ENCODE measurements at places on chromosomes 12 and 14.
A peak's percentile ranks its signal among the peaks of the same experiment; 100 is the strongest.

DNA sequence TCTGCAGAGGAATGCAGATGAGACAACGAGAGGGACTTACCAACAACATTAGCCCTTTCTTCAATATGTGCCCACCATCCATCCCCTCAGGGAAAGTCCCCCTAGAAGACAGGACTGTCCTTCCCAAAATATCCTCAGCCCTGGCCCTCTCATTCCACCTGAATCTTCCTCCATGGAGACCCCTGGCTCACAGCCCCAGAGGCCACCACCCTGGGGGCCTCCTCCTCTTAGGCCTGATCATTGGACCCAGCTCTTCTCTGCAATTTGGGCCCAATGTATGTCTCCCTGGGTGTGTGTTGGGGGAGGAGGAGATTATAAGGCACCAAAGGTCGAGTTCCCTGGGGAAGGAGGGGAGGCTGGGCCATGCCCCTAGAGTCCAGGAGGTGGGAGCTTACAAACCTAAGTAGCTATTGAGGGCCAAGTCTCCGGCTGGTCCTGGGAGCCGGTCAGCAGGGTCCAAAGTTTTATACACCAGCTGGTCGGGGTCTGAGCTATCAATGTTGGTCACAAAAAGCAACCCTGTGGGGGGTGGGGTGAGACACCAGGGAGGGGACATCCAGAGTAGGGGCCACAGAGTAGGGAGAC is 8.1 kb downstream of the ITGA7 start:
- no peak for DNase-seq

DNA sequence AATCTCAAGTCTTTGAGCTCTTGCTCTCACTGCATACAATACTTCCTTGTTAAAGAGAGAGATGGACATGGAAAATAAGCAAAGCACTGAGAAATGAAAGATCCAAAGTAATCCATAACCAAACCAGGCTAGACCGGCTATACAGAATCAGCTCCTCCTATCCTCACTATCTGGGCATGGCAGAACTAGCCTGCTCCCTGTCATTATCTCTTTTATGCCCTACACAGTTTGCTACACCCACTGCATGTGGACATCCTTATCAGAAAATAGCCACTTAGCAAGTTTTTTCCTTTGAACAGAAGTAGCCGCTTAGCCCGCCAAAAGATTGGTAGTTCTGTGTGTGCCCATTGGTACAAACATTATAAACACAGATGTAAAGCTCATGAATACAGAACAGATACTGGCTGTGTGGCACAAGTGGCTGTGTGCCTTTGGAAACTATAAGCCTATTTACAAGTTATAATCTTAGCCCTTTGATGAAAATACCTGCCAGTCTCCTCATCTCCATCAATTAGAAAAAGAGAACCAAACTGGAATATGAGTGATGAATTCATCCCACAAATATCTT is 34.7 kb downstream of the SPTB start:
- DNase-seq, result no peak

GRCh38 chr14:76518366-76518765 is 142.4 kb downstream of the ESRRB start:
- DNase-seq, result no peak

DNA sequence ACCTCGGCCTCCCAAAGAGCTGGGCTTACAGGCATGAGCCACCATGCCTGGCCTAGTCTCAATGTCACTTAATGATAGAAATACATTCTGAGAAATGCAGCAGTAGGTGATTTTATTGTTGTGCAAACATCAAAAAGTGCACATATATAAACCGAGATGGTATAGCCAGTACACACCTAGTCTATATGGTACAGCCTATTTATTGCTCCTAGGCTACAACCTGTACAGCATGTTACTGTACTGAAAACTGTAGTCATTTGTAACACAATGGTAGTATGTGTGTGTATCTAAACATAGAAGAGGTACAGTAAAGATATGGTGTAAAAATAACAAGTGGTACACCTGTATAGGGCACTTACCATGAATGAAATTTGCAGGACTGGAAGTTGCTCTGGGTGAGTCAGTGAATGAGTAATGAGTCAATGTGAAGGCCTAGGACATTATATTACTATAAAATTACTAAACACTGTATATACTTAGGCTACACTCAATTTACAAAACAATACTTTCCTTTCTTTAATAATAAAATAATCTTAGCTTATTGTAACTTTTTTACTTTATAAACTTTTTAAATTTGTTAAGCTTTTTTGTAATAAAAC is 166.7 kb upstream of the SYT1 start:
- DNase-seq, result no peak

- DNase-seq, result no peak
These were observed 56.0 kb downstream of the PTPRB start for GRCh38 chr12:70581208-70581607.

GRCh38 chr12:77354766-77355362 is 289.5 kb upstream of the E2F7 start:
- DNase-seq, result no peak

GRCh38 chr14:83247924-83248639 is 1714.4 kb upstream of the SEL1L start:
- no peak for DNase-seq

DNA sequence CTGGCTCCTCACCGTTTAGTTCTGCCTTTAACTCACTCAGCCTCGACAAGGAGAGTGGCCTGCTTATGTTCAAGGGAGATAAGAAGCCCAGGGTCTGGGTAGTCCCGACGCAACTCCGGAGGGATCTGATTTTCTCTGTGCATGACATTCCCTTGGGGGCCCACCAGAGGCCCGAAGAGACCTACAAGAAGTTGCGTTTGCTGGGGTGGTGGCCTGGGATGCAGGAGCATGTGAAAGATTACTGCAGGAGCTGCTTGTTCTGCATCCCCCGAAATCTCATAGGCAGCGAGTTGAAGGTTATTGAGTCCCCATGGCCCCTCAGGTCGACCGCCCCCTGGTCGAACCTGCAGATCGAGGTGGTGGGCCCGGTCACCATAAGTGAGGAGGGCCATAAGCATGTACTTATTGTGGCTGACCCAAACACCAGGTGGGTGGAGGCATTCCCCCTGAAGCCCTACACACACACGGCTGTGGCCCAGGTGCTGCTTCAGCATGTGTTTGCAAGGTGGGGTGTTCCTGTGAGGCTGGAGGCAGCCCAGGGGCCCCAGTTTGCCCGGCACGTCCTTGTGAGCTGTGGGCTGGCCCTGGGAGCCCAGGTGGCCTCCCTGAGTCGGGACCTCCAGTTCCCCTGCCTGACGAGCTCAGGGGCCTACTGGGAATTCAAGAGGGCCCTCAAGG is 13.1 kb downstream of the CBLN3 start:
- DNase-seq, result no peak

DNA sequence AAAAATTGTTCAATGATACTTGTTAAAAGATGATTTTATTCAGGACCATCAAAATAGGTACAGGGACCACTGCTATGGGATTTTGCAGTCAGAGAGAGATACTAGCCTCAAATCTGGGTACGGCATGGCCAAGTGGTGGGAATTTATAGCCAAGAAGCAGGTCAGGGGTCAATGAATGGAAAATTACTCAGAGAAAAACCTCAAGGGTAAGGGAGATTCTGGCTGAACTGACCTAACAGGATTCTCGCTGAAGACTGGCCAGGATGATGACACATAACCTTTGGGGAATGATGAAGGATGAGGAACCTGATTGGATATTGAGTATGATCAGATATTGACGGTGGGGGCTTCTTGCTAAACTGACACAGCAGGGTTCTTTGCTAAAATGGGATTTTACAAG is 32.7 kb downstream of the DEPDC4 start:
- DNase-seq, result no peak

DNA sequence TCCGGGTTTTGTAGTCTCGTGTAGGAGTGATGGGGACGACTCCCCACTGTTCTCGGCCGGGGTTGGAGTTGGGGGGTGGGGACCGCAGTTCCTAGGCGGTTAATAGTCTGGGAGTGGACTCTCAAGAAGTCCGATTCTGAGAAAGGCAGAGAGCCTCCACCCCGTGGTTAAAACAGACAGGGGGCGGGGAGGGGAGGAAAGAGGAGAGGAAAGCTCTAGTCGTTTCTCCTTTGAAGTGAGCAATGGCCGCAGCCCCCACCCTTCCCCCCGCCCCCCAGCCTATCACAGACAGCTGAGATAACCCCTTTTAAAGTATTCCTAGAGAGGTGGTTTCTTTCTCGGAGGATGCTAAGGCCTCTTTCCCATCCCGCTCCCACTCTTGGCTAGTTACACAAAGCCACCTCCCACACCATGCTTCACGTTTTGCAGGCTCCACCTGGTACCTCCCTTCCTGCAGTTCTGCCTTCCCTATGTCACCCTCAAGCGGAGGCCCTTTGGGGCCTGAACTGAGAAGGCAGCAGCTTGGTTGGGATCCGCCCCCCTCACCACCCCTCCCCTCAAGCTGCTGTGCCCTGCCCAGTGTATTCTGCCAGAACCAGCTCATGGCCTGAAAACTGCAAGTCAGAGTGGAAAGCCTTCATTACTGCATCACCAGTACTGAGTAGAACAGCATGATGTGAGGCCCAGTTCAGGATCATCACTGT is 853 bp downstream of the USP5 start:
- DNase-seq, result peak; percentile 44

GRCh38 chr14:102798926-102799325 is 21.7 kb downstream of the TRAF3 start:
- no peak for DNase-seq

DNA sequence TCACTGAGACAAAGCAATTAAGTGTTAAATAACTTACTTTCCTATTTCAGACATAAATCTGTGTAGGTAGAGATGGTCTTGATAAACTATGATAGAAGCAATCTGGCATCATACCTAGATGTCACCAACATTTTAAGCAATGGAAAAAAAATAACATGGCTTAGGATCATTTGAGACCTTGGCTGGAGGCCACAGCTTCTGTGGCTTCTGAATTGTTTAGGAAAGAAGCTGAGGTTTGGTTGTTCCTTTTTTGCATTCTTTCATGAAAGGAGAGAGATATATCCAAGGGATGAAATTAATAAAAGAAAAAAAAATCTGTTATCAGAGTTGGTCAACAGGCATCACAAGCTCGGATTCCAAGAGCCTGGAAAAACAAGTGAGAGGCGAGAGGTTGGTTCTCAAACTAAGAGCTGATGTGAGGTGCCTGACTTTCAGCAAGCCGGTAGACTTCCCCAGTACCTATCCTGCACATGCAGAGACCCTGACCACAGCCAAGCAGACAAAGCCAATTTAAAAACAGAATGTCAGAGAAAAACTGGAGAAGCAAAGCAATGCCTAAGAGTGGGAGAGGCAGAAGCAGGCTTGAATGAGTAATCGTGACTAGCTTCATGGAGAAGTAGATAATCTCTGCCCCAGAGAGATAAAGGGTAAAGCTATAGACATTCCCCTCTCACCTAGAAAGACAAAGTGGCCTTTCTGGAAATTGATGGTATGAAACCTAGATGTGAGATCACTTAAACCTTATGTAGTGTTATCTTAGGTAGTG is 43.4 kb upstream of the ST8SIA1 start:
- DNase-seq, result no peak

DNA sequence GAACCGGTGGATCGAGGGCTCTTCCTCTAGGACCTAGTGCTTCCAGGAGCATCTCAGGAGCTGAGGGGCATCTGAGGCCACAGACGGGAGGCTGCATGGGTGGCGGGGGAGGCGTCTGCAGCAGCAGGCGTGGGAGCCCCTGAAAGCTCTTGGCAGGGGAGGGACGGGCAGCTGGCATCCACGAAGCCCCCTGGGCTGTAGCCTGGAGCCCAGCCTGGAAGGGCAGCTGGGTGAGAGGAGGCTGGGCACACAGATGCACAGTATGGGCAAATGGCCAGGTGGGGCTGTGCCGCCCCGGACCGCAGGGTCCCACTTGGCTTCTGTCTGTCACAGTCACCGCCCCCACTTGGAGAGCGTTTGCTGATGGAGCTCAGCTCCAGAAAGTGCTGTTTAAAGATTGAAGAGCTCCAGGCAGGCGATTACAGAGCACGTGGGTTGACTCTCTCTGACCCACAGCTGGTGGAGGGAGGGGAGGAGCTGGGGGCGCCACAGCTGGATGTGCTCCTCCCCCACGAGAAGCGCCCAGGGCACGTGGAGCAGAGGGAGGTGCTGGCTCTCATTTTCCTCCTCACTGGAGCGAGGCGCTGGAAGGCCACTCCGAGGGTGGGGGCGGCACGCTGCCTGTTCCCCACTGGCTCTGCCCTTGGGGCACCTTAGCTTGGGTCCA is 155.0 kb upstream of the C14orf180 start:
- no peak for DNase-seq

DNA sequence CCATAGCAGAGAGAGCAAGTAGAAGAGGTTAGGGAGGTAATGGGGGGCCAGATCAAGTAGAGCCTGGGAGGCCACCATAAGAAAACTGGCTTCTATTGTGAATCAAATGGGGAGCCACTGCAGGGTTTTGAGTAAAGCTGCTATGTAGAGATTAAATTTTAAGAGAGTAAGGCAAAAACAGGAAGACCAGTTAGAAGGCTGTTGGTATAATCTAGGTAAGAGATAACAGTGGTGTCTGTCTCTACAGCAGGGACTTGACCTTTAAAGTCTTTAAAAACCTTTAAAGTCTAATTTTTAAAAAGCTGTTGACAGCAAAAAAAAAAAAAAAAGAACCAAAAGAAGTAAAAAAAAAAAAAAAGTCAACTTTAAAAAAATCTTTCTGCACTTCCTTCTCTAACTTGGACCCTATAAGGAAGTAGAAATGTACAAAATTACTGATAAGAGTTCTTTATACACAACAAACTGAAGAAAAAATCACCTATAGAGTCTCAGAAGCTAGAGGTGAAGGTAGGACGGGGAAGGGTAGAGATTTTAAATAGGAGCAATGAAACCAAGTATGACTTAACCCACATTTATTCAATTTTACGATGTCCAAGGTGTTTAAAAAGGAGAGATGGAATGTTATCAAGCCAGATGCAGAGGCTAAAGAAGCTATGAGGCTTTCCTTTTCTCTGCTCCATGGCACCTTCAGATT is 26.1 kb downstream of the SGPP1 start:
- no peak for DNase-seq

GRCh38 chr14:70047598-70048312 is 141.0 kb downstream of the SLC8A3 start:
- DNase-seq, result no peak

- DNase-seq, result no peak
These were observed 296.1 kb upstream of the PRICKLE1 start for GRCh38 chr12:42885677-42886076.

GRCh38 chr14:104732931-104733681 is 9.1 kb downstream of the ADSS1 start:
- no peak for DNase-seq

DNA sequence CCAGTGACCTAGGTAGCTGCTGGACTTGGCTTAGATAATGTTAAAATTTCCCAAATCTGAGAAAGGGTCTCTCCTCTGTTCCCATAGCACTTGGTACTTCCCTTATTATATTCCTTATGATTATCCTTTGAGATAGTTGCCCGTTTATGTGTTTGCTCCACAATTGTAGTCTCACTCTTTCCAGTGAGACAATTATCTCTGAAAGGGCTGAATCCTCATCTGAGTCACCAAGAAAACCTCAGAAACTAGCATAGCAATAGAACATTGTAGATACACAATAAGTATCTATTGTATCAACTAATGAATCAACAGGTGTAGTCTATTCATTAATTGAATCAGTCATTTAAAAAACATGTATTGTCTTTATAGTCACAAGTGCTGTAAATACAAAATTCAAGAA is 119.1 kb upstream of the FAR2 start:
- no peak for DNase-seq

DNA sequence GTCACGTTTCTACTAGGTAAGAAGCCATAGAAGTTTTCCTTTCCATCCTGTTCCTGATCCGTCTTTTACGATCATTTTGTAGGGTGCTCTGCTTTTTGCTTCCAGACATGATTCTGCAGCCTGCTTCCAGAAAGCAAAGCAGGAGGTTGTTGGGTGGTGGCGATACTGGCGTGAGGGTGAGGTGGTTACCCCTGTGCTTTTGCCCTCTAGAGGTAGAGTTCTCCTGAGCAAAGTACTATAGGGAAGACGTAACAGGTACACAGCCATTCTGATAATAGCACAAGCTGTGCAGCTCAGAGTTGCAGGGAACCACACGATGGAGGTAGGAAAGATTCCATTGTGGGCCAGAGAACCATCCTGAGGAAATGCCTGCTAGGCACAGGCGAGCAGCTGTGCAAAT is 186.0 kb downstream of the PAH start:
- no peak for DNase-seq

Data from activated CD4-positive, alpha-beta T cell treated with anti-CD3 and anti-CD28 coated beads, Interleukin-2, amount 50 U/mL, for 4 hours (primary cell).